DMS53 (cell line): ENCODE measurements at places on chromosomes 4 and X.
A peak's percentile ranks its signal among the peaks of the same experiment; 100 is the strongest.

DNA sequence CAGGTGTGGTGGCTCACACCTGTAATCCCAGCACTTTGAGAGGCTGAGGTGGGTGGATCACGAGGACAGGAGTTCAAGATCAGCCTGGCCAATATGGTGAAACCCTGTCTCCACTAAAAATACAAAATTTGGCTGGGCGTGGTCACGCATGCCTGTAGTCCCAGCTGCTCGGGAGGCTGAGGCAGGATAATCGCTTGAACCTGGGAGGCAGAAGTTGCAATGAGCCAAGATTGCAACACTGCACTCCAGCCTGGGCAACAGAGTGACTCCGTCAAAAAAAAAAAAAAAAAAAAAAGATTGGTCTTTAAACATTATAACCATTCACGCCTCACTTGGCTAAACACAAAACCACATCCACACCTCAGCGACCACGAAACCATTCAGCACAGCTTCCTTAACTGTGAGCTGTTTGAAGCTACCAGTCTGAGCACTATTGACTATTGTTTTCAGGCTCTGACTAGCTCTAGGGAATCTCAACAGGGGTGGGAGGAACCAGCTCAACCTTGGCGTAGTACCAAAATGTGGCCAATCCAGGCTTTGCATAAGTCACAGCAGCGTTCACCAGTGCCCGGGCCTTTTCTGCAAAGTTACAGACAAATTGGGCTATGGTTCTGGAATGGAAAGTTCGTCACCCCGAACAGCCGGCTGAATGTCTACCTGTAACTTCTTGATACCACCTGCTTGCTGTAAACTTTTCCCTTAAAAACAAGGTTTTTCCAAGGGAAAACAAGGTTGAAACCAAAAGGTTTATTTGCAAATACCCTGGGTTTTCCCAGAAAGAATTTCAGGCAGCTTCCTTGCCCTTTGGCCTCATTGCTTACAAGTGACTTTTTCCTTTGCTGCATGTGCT is 73.6 kb upstream of the DHX15 start:
- DNase-seq = peak; percentile 77

- DNase-seq = peak; percentile 87
Observed at GRCh38 chr4:15649914-15650545, 5.1 kb downstream of the FBXL5 start.

DNA sequence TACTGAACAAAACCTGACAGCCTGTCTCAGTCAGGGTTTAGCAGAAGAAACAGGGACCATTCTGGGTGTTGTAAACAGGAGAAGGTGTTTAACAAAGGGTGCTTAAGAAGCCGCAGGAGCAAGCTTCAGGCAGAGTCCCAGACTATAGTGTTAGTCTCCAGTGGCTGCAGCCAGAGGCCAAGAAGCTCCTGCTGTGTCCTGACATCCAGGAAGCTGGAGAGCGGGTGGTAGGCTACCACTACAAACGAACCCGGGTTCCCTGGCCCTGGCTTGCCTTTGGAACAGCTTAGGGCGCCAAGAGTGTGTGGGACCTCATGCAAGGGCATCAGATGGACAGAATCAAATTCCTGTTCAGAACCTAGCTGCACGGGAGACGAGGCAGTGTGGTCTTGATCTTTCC is 27.9 kb downstream of the TKTL1 start:
- DNase-seq = no peak

- no peak for DNase-seq
Observed at GRCh38 chr4:5128569-5128968, 77.3 kb downstream of the STK32B start.

- DNase-seq = peak; percentile 74
Observed at GRCh38 chrX:110853610-110854009, 58.0 kb upstream of the CHRDL1 start.

GRCh38 chrX:136588036-136588435 is 56.0 kb downstream of the VGLL1 start:
- DNase-seq = no peak

GRCh38 chr4:88720451-88721428 is 23.1 kb upstream of the NAP1L5 start:
- no peak for DNase-seq

DNA sequence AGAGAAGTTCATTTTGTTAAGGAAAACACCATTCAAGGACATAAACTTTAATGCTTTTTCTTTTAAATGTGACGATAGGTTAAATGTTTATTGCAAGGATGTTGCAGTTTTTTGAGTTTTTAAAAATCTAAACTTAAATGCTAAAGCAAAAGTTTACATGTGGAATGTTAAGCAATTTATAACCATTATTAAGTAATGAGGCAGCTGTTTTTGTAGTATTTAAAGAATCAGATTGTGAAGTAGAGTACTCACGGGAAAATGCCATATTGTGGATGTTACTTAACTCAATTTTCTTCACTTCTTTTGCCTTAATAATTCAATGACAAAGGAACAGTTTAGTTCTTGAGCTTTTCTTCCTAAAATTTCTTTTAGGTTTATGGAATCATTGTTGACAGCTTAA is 43.5 kb downstream of the UBE2K start:
- no peak for DNase-seq

GRCh38 chr4:32631831-32632230 is 1911.7 kb downstream of the PCDH7 start:
- no peak for DNase-seq

GRCh38 chr4:139760567-139760966 is 94.9 kb downstream of the MGST2 start:
- no peak for DNase-seq

DNA sequence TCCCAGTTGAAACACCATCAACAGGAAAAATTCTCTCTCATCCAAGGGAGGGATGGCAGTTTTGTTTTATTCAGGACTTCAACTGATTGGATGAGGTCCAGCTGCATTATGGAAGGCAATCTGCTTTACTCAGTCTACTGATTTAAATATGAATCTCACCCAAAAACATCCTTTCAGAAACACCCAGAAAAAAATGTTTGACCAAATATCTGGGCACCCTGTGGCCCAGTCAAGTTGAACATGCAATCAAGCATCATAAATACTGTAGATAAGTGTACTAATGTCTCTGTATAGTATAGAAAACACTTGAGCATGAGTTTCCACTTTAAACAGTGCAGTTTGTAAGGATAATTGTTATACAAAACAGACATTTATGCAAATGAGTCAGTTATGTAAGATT is 753.2 kb downstream of the ARAP2 start:
- DNase-seq = no peak

GRCh38 chr4:37976991-37977470 is 16.8 kb downstream of the PTTG2 start:
- DNase-seq = peak; percentile 93

- DNase-seq = no peak
Observed at GRCh38 chr4:51833236-51833635, 9.7 kb upstream of the DCUN1D4 start.

DNA sequence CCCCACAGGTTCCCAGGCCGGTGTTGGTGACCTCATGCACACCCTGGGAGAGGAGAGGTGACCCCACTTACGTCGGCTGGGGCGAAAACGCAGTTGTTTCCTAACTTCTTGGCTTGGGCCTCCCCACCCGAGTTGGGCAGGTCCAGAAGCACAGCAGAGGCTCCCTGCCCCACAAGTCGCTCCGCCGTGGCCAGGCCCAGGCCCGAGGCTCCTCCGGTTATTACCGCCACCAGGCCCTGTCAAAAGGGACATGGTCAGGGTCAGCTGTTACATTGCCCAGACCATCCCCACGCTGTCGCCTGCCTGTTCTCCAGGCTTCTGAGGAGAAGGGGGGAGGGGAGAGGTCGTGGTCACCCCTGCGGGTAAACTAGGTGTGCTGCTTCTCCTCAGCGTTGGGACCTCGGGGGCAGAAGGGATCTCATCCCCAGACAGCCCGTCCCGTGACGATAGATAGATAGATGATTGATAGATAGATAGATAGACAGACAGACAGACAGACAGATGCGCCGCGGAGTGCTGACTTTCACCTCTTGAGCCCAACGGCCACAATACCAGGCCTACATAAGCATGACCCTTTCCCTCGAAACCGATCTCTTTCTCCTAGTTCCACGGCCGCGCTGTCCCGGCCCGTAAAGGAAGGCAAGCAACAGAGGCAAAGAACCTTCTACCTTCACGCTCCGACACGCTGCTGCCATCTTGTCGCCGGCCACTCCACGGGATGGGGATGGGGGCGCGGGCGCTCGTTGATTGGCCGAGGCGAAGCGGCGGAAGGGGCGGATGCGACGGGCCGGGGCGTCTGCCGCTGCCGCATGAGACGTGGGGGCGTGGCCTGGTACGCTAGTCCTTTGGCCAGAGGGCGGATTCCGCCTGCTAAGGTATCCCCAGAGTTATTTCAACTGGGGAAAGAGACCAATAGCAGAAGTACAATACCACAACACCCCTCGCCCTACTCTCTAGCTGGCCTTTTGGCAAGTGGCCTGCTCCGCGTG is at the start of gene HSD17B10:
Gene HSD17B10 (minus strand): TSS at position 720 of the 989 bp plus-strand sequence. CDS start 25 bp downstream, at position 695.
- peak; percentile 96 for DNase-seq

DNA sequence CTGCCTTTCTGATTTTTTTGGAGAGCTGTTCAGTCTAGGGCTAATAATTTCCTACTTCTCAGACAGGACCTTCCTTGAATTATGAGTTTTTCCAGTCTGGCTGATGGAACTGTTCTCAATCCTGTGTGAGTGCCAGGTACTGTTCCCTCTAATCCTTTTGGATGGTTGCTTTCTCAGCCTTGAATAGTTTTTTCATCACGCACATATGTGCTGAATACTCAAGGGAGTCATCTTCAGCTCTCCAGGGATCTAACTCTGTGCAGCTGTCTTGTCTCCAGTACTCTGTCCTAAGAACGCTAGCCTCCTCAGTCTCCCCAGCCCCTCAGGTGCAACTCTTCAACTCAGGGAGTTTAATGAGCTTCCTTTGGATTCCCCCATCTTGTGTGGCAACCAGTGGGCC is 93.2 kb downstream of the GASK1B start:
- no peak for DNase-seq

DNA sequence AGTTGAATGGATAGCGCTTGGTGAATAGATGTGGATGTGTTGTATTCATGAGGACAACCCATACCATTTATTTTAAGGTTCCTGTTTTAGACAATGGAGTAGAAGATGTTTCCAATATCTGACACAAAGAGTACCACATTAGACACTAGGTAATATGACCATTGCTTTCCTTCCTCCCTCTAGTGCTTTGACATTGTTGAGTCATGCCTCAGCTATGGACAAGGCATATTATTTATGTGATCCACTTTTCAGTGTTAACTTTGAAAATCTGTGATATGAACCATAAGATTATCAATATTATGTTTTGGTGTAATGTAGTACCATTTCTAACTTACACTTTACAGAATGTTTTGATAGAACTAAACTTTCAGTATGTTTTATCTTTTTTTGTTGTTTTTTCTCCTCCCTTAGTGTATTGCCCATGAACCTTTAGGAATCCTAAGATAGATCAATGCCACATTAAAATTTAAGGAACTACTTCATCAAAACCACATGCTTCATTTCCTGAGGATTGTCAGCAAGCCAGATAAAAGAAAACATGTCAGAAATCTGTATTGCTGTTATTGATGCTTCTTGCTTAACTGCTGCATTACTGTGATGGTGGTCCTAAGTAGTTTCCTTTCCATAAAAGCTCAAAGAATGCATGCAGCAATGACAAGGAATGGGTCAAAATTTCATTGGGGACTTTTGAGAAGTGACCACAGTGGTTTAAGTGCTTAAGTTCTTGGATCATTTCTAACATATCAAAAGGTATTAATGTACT is 105.0 kb downstream of the PCDH7 start:
- DNase-seq = no peak

DNA sequence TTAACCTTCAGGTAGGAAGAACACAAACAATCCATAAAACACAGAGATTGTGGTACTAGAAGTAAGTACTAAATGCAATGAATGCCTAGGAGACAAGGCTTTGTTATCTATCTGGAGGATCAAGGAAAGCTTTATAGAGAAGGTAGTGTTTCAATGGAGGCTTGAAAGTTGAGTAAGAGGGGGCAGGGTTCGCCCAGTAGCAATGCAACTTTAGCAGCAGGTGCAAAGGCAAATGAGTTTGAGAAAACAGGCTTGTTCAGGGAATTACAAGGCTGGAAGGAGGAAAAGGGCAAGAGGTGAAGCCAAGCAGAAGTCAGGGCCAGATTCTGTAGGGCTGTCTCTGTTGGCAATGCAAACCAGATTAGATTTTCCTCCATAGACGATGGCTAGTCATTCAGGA is 35.5 kb upstream of the AMELX start:
- no peak for DNase-seq

GRCh38 chr4:102612824-102613366 is 111.7 kb downstream of the NFKB1 start:
- DNase-seq = peak; percentile 12

DNA sequence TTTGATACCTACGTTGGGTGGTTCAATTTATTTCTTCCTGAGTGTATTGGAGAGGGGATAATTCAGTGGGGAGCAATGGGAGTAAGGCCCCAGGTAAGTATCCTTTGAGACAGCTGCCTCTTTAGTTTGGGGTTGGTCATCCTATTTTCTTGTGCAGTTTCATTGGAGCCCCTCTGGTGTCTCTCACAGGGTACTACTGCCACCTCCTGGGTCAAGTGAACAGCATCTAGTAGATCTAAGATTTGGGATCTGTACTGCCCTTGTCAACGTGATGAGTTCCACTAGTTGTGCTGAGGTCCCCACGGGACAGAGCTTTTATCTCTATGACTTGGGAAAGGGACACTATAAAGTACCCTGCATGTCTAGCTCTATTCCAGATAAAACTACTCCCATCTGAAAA is 80.6 kb downstream of the PBDC1 start:
- peak; percentile 58 for DNase-seq

- DNase-seq = peak; percentile 84
Observed at GRCh38 chr4:74671080-74671698, 123.1 kb downstream of the BTC start.

DNA sequence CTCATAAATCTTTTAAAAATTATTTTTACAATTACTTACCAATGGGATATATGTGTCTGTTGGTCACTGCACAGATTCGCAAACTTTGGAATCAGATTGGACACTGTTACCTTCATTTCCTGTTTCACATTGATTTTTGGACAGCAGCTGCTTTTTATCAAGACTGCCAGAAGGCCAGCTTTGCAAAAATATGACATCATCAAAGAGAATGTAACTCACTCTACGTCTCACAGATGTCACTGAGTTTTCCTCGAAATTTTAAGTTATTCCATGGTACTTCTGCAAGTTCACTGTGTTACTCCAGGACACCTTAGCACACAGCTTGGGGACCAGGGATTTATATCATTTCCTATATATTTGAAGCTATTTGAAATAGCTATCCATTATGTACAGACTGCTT is 31.8 kb upstream of the MAGEB2 start:
- no peak for DNase-seq

DNA sequence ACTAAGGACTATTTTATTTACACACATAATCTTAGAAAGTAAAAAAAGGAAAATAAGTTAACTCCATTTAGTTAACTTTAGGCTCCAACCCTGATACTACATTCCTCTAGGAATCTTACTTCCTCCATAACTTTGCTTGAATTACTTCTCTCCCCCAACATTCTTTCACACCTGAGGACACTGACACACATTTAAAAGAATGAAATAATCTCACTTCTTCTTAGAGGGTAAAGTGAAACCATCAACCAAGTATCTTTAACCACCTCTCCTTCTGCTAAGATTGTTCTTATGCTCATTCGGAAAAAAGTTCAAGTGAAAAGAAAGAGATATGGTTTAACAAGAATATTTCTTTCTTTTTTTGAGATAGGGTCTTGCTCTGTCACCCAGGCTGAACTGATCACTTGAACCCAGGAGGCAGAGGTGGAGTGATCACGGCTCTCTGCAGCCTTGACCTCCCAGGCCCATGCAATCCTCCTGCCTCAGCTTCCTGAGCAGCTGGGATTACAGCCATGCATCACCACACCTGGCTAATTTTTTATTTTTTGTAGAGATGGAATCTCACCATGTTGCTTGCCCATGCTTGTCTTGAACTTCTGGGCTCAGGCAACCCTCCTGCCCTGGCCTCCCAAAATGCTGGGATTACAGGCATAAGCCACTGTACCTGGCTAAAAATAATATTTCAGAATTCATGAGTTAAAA is 28.5 kb downstream of the SLC25A4 start:
- DNase-seq = no peak
